ENCODE measurements at places on chromosomes 12 and 14.

DNA sequence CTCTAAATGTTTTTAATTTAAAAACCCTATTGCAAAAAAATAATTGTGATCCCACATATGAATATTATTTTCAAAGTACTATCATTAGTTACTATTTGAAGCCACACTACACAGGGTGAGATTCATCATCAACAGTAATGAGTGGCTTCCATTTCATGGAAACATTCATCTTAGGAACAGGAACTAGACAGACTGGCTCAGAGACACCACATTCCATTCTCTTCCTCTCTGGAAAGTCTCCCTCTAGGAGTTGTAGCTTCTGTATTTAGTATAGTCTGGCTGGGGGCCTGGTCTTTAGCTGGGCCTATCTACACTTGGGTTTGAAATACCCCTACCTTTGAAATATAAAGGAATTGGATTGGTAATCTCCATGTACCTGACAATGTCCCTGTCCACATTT is 6.2 kb upstream of the VDR start:
- DNase-seq: peak; percentile 45

DNA sequence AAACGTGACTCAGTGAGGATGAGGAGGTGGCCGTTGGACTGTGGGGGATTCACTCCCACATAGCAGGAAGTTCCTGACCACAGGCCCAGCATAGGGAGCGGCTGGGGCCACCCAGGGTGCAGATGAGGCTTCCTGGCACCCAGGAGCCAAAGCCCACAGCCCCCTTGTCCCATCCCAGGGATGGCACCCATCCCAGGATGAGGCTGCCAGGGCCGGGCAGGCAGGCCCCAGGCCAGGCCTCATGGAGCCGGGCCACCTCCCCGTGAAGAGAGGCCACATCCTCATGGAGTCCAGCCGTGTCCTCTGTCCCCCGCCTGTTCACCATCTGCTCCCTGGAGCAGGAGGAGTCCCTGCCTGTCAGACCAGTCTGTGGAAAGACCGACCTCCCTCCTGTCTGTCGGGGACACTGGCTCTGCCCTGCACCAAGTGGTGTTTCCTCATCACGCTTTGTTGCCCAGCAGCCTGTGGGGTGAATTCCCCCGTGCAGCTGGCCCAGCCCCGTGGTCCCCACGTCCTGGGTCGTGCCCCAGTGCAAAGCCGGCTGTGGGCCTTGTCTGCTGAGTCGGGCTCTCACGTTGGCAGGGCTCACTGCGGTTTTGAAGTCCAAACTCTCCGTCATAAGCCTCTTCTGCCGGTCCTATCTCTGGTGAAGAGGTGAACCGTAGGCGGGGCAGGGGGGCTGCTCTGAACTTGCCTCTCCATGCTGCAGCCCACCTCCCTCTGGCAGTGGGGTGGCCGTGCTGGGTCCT is 24.5 kb downstream of the MMP17 start:
- peak; percentile 54 for DNase-seq

DNA sequence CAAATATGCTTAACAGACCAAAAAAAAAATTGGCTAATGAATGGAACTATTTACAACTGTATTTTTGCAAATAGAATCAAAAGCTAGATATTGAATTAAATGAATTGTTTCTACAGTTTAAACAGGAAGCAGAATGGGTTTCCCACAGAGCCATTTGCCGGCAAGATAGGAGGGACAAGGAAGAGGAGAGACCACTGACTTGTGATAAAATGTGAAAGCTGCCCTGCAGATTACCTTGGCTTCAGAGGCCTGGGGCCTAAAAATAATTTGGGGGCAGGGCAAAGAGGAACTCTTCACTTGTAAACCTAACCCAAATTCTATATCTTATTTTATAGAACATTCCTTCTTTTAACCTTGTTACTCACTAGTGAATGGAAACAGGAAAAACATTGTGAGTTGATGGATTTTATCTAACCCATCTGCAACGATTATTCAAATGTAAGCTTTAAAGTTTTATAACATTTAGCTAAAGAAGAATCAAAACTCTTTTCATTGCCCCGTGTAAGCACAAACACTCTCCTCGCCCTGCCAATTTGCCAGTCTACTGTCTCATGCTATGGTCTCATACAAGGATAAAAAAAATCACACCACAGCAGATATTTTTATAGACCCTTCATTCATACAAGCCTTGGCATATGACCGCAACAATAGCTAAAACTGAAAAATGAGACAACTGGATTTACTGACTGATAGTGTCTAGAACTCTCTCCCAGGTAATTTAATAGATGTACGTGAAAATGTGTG is 49.5 kb upstream of the MDM1 start:
- DNase-seq: no peak

GRCh38 chr14:74591899-74592298 is 20.1 kb downstream of the LTBP2 start:
- no peak for DNase-seq

GRCh38 chr14:75340921-75341320 is 62.3 kb downstream of the FOS start:
- DNase-seq: peak; percentile 30

GRCh38 chr12:97995559-97995958 is 519.8 kb upstream of the TMPO start:
- no peak for DNase-seq

GRCh38 chr14:88829685-88830302 is 5.3 kb downstream of the TTC8 start:
- DNase-seq: no peak

- DNase-seq: peak; percentile 88
Observed at GRCh38 chr12:47903927-47904712, 674 bp downstream of the VDR start.

DNA sequence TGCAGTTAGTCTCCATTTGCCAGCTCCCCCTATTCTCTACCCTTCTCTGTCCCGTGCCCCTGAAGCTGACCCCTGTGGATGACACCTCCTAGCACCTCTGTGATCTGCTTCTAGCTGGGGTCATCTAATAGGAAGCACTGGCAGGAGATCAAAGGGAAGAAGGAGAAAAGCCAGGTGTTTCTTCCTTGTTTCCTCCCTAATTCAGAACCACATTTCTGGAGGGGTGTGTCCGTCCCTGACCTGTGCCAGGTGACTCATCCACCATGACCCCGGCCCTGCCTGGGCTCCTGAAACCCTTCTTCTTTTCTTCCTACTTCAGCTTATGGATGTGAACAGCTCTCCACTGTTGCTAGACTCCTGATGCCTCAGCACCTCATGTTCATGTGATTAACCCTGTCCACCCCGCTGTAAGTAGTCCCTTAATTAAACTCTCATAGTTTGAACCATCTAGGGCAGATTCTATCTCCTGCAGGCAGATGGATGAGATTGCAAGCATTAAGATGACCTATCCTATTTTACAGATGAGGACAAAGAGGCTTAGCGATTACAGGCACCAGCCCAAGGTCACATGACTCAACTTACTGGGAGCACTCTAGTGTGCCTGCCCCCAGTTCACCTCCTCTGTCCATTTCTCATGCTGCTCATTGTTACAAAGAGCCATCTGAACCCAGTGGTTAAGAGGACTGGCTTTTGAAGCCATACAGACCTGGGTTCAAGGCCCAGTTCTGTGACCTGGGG is 770.5 kb downstream of the MED13L start:
- no peak for DNase-seq

DNA sequence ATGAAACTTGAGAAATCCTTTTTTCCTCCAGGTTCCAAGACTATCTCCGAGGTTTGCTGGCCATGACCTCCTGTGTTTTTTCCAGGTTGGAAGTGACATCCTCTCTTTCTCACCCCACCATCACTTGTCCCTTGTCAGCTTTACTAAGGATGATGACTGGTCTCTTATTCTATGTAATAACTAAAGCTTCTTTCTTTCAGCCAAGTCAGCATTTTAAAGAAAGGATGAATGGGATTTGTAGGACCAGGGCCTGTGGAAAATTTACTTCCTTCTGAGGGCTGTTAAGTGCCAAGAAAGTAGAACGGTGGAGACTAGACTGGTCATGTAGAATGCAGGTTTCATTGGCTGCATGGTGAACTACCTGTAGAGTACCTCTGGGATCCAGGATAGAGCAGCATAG is 73.6 kb downstream of the FIGNL2 start:
- DNase-seq: no peak

DNA sequence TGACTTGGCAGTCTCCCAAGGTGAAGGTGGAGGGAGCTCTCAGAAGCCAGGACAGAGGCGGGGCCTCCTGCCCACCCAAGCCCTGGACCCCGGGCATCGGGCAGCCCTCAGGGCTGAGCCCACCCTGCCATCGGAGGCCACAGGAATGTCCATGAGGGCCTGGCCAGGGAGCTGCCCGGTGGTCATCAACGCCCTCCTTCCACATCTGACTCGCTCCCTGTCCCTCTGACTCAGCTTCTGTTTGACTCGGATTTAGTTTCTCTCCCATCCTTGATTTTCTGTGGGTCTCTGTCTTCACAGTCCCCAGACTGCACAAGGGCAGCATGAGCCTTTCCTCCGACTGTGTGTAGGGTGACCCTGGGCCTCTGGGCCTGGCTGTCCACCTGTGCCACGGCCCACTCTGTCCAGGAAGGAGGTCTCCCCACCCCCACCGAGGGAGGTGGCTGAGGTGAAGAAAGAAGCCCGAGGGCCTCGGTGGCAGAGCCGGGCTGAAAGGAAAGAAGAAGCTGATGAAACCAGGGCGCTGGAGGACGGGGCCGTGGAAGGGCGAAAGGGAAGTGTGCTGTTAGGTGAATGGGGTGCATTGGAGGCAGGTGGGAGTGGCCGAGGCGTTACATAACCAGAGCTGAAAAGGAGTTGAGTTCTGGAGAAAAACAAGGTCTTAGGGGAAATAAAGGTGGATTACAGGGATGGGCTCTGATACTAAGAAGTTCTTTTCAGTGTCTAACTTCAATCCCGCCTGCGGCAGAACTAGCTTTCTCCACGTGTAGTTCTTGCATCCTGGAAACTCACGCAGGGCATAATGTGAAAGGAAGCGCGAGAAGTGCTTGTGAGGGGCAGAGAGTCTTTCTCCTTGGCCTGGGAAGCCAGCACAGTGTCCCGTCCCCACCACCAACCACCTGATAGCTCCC is 16.7 kb upstream of the TMEM106C start:
- DNase-seq: peak; percentile 51

GRCh38 chr12:2239381-2239871 is 186.6 kb downstream of the CACNA1C start:
- no peak for DNase-seq

DNA sequence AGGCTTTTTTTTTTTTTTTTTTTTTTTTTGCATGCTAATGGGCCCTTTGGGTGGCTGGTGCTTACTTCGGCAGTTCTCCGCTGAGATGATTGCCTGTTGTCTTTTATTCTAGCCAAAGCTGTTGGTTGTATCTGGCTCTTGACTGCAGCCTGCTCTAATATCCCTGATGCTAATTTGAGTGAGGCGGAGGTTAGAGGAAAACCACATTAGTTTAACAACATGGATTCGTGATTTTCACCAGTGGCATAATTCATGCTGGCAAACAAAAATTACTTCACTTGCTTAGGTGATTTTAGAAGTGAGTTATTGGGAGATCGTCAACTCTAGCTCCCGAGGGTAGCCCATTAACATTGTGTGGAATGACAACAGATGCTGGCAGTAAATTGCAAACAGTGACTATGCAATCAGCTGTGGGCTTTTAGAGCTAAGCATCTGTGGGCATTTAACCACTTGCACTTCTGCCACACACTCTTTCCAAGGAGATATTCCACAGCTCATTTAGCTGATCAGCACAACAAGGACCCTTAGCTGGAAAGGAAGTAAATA is 97.6 kb upstream of the ZDHHC17 start:
- DNase-seq: no peak

- peak; percentile 72 for DNase-seq
Observed at GRCh38 chr14:68143341-68143841, 323.8 kb downstream of the RAD51B start.

GRCh38 chr12:75814851-75815754 is 216.5 kb downstream of the PHLDA1 start:
- peak; percentile 92 for DNase-seq

- peak; percentile 97 for DNase-seq
Observed at GRCh38 chr12:54222609-54223008, 33.8 kb upstream of the SMUG1 start.

GRCh38 chr12:58066296-58066695 is 124.9 kb downstream of the ATP23 start:
- no peak for DNase-seq

DNA sequence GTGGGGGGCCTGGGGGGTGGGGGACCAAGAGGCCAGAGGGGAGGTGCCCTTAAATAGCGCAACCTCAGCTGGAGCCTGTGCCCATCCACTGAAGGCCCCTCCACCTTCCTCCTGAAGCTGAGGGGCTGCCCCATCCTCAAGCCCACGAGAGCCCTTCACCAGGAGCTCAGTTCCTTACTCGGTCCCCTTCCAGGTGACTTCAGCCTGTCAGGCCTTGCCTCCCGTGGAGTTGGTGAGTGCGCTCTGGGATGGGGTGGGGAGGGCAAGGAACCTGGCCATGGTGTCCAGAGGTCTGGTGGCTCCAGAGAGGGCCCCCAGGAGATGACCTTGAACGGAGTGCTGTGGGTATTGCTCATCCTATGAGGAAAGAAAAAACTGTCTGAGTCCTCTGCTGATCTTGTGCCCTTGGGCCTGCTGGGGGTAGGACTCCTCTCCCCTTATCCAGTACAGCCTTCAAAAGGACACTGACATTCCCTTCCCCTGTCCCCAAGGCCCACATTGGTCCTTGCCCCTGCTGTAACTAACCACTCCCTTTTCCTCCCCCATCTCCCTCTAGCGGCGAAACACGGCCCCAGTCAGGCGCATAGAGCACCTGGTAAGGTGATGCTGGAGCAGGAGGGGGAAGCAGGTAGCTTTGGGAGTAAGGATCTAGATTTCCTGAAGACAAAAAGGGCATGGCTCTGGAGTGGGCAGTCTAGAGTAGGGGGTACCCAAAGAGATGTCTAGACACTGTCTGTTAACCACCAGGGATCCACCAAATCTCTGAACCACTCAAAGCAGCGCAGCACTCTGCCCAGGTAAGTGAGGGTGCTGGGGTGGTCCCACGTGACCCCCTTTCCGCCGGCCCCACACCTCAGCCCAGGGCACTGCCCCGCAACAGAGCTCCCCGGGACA is 3.6 kb downstream of the TNS2 start:
- DNase-seq: peak; percentile 34

GRCh38 chr14:75286313-75286712 is 7.7 kb downstream of the FOS start:
- no peak for DNase-seq

DNA sequence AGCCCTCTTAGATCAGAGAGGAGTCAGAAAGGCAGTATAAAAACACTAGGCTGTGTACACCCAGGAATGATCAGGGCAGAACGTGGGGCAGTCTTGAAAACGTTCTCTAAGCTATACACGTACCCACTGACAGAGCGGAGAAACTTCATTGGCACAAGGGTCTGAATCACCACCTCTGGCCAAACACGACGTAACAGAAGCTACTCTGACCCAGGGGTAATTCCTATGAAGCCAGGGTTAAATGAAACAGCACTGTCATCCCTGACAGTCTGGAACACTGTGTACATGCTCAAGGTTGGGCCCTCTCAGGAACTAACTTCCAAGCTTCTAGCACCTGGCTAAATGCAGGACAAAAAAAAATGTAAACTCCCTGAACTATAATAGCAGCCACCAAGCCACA is 38.4 kb downstream of the PARP11 start:
- no peak for DNase-seq

- peak; percentile 49 for DNase-seq
Observed at GRCh38 chr12:10771132-10771733, 31.2 kb downstream of the TAS2R7 start.

Data from fibroblast of skin of scalp (primary cell).